T47D (cell line): ENCODE measurements at places on chromosomes 5 and 9.

DNA sequence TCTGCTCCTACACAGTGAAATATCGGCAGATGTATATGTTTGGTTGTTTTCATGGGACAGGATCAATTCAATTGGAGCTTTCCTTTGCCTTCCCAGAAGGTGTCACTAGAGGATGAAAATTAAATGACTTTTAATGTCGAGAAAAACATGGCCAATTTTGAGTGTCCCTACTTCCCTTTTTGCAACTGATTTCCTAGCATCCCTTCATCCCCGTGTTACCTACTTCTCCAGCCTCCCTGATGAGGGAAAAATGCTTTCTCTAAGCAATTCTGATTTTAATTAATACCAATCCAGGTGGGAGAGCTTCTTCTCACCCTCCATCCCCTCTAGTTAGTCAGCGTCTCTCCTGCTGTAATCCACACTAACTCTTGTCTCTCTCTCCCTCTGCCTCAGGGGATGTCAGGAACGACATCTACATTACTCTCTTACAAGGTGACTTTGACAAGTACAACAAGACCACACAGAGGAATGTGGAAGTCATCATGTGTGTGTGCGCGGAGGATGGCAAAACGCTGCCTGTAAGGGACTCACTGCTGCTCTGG, 64.9 kb downstream of the DOCK2 start:
- DNase-seq: peak; percentile 11

DNA sequence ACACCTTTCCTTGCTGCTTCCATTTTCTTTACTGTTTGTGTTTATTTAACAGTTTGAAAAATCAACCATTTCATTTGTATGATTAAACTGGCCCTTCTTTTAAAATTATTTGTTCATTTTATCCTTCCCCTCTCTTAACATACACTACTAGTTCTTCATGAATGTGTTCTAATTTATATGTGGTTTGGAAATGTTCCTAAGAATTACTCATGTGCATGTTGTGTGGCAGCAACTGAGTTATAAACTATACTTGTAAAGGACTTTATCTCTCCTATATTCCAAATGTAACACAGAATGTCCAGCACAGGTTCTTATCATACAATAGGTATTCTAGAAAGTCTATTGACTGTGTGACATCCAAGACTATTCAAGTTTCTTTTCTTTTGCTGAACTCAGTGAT, 358.2 kb upstream of the MEF2C start:
- no peak for DNase-seq

GRCh38 chr9:78143281-78144007, 92.4 kb upstream of the CEP78 start:
- DNase-seq: no peak

- DNase-seq: no peak
Observed at GRCh38 chr5:83947763-83948162, 227.1 kb upstream of the HAPLN1 start.

GRCh38 chr5:62082370-62082801, 223.6 kb upstream of the KIF2A start:
- no peak for DNase-seq

- DNase-seq: peak; percentile 60
Observed at GRCh38 chr9:128554155-128554862, 1.9 kb downstream of the SPTAN1 start.

DNA sequence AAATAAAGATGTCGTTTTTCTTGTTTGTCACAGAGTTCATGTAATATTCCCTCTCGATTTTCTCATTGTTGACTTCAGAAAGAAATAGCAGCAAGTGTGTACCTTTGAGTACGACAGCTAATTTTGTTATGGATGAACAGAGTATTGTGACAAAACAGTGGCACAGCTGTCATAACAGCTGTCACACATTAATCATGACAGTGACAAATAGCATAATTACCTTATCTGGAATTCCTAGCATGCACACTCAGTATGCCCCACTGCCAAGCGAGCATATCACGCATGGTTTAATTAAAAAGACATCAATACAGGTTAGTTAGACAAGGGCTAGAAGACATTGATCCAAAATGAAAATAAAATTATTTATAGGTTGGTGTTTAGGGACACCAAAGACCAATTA, 375.1 kb downstream of the SPATA31D1 start:
- no peak for DNase-seq

DNA sequence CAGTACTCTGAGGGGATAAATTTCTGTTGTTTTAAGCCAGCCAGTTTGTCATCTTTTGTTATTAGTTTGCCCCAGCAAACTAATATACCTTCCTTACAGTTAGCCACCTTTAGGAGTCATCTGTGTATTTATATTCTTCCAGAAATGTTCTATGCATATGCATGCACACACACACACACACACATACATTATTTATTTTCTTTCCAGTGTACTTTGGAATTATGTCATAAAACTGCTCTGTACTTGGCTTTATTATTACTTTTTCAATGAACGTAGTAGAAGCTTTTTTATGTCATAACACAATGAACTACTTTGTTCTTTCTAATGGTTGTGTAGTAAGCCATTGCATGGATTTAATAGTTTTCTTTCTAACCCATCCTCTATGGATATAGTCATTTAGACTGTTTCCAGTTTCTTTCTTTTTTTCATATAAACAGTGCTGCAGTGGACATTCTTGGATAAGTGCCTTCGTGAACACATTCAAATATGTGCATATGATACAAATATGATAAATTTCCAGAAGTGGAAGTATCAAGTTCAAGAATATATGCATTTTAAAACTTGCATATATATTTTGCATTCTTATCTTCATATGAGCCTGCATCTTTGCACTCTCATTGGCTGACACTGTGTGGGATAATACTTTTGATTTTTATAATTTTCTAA, 26.6 kb upstream of the DAB2 start:
- DNase-seq: no peak

DNA sequence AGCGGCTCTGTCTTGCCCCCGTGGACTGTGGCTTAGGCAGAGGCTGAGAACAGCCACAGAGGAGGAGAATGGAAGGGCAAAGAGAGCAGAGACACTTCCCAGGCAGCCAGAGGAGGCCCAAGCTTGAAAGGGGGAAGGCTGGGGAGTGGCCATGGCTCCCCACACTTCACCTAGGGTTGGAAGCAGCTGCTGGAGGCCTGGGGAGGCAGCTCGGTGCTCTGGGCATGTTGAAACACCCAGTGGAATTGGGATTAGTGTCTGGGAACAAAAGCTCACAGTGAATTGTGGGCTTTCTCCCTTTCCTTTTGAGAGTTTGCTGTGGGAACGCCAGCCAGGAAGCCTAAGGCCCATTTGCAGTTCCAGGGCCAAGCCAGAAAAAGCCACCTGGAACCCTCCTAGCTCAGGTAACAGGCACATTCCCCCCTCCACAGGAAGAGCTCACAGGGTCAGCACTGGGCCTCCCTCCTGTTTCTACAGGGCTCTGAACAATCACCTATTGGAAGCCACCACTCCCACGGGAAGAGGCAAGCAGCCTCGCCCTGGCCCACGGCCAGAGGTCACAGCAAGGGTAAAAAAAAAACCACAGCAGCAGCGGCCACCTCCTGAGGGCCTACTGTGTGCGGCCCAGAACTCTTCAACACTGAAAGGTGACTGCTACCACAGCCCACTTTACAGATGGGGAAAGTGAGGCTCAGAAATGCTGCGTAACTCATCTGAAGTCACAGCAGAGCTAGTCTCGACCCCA, 20.2 kb downstream of the EEIG1 start:
- peak; percentile 76 for DNase-seq

- no peak for DNase-seq
Observed at GRCh38 chr5:72013766-72014624, 93.3 kb upstream of the MAP1B start.

- no peak for DNase-seq
Observed at GRCh38 chr5:171586436-171586835, 167.0 kb downstream of the FGF18 start.

- DNase-seq: no peak
Observed at GRCh38 chr5:24712047-24712446, 67.3 kb upstream of the CDH10 start.

DNA sequence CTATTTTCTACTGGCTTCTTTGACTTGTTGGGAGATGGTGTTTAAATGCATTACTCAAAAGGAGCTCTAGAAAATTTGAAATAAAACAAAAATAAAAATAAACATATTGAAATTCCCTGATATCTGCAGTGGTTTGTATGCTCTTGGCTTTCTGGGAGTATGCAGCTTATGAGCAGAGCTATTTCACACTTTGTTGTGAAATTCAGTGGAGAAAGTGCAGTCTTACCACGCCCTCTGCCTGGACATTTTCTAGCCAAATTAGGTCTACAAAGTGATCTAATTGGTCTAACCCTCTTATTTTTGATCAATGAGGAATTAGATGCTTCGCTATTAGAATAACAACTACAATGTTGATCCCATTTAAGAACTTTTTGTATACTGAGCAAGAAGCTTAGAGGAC, 66.8 kb downstream of the INSYN2B start:
- no peak for DNase-seq

GRCh38 chr5:172043865-172044264, 37.4 kb upstream of the FBXW11 start:
- no peak for DNase-seq

GRCh38 chr5:172144291-172144815, 43.7 kb downstream of the STK10 start:
- no peak for DNase-seq

GRCh38 chr9:71681708-71682272, 86.5 kb downstream of the CEMIP2 start:
- DNase-seq: peak; percentile 19

DNA sequence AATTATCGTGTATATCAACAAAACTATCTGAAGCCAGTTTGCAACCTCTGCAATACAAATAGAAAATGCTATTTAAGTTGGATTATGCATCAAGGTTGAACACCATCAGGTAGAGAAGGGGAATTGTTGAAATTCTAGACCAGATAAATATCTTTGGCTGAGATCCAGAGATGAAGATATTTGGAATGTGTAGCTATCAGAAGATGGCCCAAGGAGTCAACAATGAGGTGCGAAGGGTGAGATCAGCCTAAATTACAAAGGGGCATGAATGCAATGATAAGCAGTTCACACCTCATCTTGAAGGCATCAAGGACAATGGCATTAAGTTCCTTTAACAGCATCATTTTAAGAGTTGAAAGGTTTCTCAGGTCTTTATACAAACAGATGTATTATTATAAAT, 572.1 kb upstream of the DMAC1 start:
- no peak for DNase-seq

GRCh38 chr5:77644371-77645157, 6.1 kb upstream of the OTP start:
- no peak for DNase-seq
